ENCODE measurements at places on chromosomes 5 and 9. TPM values are rescaled to one million over a fixed set of nuclear protein-coding genes. Genes with fewer than 3 reads are reported as not detected.

PKD2L2 gene
- not detected for total RNA-seq

DNA sequence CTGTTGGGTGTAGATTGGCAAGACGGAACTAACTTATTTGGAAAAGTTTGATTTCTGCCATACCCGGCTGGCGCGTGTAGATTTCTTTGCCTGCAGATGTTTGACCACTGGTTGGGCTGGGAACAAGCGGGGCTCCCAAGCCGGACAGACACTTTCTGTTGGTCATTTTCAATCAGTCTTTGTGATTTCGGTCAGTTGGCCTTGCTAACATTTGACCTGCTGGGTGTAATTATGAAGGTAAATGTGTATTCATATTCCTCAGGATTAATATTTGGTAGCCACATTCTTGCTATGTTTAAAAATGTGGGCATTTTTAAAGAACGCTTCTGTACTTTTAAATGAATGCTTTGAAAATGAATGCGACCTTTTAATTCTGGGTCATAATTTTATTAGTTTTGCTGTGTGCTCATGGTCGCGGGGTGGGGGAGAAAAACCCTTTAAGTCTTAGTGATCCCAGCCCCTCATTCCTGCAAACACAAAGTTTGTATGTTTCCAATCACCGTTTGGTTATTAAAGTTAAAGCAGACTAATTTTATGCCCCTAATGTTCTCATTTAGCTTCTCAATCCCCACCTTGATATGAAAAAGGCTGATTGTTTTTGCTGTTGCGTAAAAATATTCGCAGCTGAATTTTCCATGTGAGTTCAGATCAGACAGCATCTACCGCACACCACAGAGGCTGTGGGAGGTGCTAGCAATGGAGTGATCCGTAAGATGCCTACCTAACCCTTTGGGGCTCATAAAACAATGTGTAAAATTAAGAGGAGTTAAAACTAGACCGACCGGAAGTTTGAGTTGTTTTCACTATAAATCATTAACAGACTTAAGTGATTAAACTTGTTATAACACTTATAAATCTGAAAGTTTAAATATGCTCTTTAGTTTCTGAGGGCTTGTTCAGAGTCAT, 1.5 kb downstream of the RASGRF2 start:
- no peak for DNase-seq

DNA sequence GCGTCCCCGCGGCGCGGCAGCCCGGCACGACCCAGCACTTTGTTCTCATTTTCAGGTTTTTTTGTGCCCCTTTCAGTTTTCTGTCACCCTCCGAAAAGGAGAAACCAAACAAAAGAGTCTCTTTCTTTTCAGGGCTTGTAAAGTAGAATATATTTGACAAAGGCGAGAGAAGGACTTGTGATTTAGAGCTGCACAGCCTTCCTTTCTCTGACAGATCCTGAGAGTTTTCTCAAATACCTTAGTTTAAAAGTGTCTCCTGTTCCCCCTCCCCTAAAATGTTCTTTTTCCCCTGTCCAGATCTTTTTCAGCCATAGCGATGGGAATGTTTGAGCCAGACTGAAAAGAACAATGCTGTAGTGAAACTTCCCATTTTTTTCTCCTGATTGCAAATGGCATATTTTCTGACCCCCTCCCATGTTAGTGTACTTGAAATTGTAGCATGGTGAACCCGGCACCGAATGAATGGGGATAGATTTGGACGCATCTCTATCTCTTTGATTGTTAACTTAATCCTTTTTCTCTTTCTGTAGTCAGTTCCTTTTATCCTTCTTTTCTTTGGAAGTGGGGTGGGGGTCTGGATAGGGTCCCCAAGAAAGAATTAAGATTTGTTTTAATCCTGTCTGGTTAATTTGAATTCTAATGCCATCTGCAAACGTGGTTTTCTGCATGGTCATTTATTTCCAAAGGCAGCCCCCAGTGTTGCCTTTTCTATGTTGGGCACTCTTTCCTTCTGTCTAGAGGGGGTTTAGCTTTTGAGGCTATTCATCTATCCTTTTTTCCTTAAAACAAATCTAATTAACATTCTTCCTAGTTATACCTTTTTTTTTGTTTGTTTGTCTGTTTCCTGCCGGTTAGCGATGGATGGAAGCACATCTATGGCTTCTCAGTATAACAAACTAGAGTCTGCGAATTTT, 2.2 kb downstream of the ZSWIM6 start:
- no peak for DNase-seq

- DNase-seq = no peak
Measured at GRCh38 chr9:95012035-95012708, 285.7 kb downstream of the AOPEP start.

F12 gene
- total RNA-seq = not detected

DNA sequence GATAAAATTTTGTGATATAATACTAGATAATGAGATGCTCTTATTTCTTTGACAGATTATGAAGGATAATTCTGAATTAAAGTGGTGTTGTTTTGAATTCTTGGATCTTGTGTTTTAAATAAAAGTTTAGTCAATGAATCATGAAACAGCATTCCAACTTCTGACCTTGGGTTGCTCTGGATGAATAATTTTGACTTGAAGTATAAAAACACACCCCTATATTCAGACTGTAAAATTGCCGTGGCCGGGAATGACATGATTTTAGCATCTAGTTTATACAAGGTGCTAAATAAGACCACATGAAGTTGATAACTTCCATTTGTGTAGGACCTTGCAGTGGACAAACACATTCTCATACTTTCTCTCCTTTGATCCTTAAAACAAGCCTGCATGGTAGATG, 67.2 kb upstream of the DAP start:
- no peak for DNase-seq

- DNase-seq = no peak
Measured at GRCh38 chr5:83865579-83865978, 144.9 kb upstream of the HAPLN1 start.

DNA sequence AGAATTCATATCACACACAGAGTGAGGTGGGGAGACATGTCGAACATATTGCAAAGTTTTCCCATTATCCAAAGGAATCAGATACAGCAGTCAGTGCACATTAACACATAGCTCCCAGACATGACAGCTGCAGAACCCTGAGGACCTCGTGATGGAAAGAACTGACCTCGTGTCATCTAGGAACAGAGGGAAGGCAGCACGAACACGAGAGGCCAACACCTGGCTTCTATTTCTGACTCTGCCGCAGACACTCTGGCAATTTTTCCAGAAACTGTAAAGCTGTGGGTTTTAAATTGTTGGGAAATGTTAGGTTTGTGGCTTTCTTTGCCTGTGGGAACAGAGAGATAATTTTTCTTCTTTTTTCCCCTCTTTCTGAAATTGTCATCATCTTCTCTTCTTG, 315.0 kb upstream of the PIK3R1 start:
- DNase-seq = no peak

FOXD4L6 gene
- total RNA-seq = not detected

DIMT1 gene
- 30.7 TPM for total RNA-seq

DNA sequence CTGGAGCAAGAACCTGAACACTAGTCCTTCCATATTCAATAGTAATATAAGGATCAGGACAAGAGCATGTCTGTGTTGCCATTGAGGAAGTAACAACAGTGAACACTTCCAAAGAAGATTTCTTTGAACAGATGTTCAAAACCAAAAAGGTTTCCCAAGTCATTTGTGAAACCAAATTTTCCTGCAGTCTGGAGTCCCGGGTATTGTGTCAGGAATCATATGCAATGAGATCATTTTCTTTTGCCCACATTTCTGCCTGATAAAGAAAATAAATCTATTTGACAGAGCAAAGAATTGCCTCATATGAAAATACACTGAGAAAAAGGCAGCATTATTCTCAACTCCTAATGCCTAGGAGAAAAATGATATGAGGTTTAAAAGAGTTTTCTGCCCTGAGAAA, 151.7 kb downstream of the SNX18 start:
- no peak for DNase-seq

DNA sequence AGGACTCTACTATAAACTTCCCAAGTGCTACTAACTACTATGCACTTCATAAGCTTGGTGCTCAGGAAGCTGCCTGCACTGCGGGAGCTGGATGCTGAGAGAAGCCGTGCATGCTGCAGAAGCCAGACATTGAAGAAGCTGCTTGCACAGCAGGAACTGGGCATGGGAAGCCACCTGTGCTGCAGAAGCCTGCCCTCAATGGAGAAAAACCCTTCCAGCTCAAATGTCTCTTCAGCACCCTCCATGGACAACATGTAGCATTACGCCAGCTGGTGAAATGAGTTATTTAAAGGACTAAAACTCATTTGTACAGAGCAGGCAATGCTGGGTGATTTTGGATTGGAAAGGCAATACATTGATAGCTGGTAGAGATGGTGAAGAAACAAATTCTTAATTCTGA, 247.2 kb downstream of the KIF4B start:
- DNase-seq = no peak

GRCh38 chr9:79970146-79970425, 398.3 kb downstream of the TLE4 start:
- DNase-seq = no peak

- DNase-seq = no peak
Measured at GRCh38 chr5:10600626-10601245, 36.9 kb downstream of the ANKRD33B start.

OR13C9 gene
- total RNA-seq = not detected

WNT8A gene
- total RNA-seq = not detected

DNA sequence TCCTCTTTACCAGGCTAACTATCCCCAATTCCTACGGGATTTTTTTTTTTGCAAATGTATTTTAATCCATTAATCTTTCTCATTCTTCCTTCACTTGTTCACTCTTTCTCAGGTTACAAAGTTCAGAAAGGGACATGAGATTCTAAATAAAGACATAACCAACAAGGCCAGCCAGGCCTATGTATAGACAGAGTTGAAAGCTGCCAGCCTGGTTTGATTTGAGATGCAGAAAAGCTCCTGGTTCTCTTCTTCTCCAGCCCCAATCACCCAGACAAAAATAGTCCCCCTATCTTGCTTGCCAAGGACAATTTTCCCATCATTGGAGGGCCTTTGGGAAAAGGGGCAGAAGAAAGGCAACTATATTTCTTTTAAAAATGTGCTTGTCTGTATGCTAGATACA, 398.8 kb downstream of the NFIB start:
- no peak for DNase-seq

DNA sequence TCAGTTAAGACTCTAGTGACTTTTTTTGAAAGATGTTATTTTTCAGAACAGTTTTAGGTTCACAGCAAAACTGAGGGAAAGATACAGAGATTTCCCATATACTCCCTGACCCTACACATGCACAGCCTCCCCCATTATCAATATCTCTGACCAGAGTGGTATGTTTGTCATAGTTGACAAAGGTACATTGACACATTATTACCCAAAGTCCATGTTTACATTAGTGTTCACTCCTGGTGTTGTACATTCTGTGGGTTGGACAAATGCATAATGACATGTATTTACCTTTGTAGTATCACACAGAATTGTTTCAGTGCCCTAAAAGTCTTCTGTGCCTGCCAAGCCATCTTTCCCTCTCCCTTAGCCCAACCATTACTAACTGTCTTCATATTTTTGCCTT, 470.7 kb upstream of the DMAC1 start:
- no peak for DNase-seq

DNA sequence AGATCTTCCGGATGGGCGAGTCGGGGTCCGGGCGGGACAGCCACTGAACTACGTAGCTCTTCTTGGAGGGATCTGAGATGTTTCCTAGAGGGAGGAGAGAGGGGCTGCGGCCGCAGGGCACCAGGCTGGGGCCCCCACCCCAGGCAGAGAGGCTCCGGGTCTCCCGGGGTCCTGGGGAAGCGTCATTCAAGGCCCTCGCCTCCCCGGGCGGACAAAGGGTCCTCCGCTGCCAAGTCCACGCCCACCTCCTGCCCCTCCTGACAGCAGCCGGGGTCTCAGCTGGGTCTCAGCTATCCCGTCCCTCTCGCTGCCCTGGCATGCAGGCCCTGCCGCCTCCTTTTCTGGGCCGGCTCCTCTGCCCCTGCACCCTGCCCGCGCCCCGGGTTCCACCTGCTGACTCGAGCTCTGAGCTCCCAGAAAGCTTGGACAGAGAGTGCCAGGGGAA, 61.5 kb downstream of the ZNF354C start:
- peak; percentile 81 for DNase-seq

IGFBPL1 gene
- total RNA-seq = not detected

SCAMP1 gene
- total RNA-seq = 33.8 TPM

DNA sequence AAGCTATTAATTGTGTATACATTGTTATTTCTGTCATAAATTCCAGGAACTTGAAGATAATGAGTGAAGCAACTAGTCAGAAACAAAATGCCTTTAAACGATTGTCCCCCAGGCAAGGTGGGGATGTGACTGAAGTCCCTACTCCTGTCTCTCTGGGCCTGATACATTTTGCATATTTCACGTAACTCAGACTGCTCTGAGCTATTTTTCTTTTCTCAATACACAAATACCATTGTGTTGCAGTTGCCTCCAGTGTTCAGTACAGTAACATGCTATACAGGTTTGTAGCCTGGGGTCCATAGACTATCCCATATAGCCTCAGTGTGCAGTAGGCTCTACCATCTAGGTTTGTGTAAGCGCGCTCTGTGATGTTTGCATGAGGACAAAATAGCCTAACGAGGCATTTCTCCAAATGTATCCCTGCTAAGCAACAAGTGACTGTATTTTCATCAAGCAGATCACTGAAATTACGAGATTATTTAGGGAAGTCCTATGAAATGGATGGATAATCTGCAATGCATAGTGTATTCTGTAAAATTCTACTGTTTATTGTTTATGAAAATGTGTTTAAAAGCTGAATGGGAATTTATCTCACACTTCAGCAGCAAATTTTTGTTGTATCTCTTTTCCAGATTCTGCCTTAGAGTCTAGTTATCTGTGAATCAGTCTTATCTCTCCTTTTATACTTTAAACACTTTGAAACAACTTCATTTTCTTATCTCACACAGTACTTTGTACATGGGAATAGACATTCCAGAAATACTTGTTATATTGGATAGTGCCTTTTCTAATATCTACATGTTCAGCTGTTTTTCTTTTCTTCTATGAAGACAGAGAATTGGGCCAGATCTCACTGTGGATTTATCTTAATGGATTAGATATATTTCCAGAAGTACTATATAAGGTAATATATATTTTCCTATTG, 150.5 kb downstream of the CD180 start:
- no peak for DNase-seq

DNA sequence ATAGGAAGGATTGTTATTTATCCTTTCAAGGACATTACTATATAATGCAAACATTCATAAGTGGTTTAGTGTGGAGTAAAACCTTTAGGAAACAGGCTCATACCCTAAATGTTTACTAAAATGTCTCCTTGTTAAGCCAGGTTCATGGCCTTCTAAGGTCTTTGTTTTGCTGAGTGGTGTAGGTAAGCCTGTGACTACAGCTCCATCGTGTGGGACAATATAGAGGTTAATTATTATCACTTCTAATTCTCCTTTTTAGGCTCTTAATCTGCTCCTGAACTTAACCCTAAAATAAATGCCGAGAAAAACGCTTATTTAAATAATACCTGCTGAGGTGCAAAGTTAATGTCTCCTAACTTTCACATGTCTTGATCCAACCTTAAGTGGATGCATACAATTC, 43.8 kb downstream of the SPINK5 start:
- DNase-seq = no peak

- DNase-seq = no peak
Measured at GRCh38 chr5:150487199-150488061, 20.5 kb upstream of the NDST1 start.

TMEM161B gene
- 9.4 TPM for total RNA-seq

GRCh38 chr5:21919414-21920022, 933.6 kb downstream of the CDH12 start:
- DNase-seq = no peak

- DNase-seq = no peak
Measured at GRCh38 chr5:63963926-63964325, 1.7 kb upstream of the HTR1A start.
